CD4-positive, alpha-beta memory T cell (primary cell): ENCODE measurements at places on chromosomes 6 and 20.
A peak's percentile ranks its signal among the peaks of the same experiment; 100 is the strongest.

DNA sequence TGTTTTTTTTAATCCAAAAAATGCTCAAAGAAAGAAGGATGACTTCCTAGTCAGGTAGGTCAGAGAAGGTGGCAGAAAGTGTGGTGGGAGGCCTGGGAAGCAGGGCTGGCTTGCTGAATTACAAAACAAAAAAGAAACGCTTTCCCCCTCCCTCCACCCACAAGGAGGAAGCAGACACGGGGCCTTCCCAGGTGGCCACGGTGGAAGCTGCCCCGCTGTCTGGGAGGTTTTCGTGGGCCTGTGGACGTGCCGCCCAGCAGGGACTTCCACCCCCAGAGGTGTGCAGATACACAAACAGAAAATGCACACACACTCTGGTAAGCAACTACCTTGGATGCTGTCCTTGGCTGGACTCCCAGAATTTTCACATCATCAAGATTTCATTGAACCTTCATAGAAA is 198.2 kb upstream of the CDH4 start:
- DNase-seq, result no peak

GRCh38 chr6:3368685-3369084 is 88.2 kb downstream of the SLC22A23 start:
- DNase-seq, result no peak

DNA sequence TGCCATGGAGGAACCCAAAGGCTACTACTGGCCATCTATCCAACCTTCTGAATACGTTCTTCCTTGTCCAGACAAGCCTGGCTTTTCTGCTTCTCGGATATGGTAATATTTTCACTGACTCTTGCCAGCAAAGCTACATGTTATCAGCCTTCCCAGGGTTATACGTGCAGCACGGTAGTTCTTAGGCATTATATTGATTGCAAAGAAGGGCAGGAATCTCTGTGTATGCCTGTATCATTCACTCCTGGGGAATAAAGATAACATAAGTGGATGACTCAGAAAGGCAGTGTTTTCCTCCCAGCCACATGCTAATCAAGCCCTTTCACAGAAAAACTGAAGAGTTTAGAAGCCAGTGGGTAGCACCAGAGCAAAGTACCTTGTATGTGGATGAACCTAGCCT is 98.7 kb downstream of the ADGRG6 start:
- no peak for DNase-seq

DNA sequence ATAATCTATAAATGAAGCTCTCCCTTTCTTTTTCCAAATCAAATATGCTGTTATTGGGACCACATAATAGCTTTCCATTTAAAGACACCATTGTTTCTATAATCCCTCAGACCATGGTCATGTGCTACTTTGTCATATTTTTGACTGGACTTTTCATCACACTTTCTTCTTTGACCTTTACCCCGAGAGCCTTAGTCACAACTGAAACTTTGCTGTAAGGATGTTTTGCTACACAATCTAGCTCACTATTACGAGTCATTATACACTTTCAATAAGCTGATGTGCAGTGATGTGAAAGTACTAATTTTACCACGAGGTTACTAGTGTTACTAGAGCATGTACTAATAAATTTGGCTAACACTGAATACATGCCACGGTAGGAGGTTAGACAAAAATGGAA is 367.2 kb upstream of the RUNX2 start:
- no peak for DNase-seq

GRCh38 chr6:76814496-76815458 is 648.5 kb downstream of the HTR1B start:
- no peak for DNase-seq

DNA sequence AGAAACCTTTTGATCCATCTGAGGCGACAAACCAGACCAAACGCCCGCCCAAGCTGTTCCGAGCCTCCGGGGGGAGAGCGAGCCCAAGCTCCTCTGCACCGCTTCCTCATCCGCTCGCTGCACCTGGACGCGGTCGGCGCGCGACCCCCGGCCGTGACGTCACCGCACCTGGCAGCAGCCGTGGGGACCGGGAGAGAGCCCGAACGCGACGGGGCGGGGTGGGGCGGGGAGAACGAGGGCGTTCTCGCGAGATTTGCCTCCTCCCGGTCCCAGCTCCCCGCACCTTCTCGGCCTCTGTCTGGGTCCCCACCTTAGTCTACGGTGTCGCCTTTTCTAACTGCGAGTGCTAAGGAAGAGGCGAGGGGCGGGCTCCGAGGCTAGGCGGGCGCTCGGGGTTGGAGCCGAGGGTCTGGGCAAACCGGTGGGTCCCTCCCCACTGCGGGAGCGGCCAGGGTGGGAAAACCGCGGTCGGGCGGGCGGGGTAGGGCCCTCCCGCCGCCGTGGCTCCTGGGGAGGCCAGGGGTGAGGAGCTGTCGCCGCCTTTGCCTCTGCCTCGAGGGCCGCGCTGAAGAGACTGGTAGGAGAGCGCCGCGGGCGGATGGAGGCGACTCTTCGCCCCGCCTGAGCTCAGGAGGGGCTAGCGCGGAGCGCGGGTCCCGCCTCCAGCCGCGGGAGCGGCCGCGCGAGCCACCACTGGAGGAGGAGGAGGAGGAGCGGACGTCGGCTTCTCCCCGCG is at the start of gene CD2AP:
Gene CD2AP (plus strand): TSS at position 293 of the 736 bp plus-strand sequence. CDS start 456 bp downstream, outside the sequence.
- DNase-seq, result peak; percentile 90

- no peak for DNase-seq
Measured at GRCh38 chr6:25956226-25956625, 6.4 kb upstream of the TRIM38 start.

GRCh38 chr6:116887894-116888293 is 10.9 kb downstream of the RFX6 start:
- DNase-seq, result no peak

- DNase-seq, result no peak
Measured at GRCh38 chr6:19795211-19795610, 42.0 kb upstream of the ID4 start.

GRCh38 chr6:99739526-99739925 is 132.9 kb downstream of the PRDM13 start:
- DNase-seq, result no peak

GRCh38 chr20:15895560-15896084 is 677.6 kb downstream of the KIF16B start:
- DNase-seq, result no peak

DNA sequence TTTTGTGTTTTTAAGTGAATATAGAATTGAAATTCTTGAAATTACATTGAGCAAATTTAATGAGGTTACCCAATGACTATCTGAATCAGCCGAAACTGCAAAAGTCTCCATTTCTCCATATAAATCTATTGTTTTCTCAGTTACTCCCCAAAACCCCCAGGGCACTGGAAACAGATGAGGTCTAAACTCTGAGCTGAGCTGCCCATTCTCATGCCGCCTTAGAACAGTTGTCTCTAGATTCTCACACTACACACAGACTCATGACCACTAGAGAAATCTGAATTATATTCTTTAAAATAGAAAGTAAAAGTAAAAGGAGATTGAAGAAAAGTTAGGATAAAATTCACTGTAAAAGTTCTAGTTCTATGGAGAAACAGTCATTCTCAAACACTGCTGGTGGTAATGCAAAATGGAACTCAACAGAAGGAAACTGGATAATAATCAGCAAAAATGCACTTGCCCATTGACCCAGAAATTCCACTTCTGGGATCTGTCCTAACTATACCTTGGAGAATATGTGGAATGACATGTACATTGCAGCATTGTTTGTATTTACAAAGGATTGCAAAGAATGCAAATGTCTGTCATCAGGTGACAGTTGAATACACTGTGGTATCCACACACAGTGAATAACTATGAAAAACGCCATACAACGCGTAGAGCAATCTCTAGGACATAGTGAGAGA is 125.5 kb downstream of the IPCEF1 start:
- no peak for DNase-seq

DNA sequence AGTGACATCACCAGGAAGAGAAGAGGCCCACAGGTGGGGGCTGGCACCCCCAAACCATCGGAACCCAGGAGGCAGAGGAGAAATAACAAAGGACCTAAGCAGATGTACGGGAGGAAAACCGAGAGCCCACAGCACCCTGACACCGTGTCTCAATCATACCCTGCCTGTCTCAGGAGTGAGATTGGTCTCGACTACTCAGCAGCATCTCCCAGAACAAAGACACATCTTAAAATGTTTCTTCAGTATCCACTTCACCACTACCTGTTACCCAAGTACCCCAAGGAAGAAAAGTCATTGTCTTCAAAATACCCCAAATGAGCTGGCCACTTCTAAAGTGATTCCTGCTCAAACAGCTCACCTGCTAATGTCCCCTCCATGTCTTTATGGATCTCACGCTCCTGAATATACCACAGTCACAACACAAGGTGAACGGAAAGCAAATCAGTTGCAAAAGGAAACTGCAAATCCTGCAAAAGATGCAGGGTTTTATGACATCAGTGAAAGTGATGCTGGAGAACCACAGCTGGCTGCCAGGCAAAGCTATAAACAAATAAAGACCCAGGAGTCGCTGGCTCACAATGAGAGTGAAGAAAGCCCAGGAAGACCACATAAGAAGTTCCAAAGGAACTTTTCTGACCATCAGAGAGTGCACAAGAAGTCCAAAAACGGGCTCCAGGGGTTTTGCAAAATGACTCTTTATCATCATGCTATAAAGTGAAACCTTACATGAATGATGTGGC is 44.1 kb downstream of the PREX1 start:
- peak; percentile 55 for DNase-seq

- DNase-seq, result no peak
Measured at GRCh38 chr6:71529769-71530168, 241.2 kb downstream of the OGFRL1 start.

GRCh38 chr6:21907291-21907690 is 313.7 kb downstream of the SOX4 start:
- DNase-seq, result no peak

- DNase-seq, result no peak
Measured at GRCh38 chr6:37674161-37674560, 23.5 kb downstream of the MDGA1 start.

DNA sequence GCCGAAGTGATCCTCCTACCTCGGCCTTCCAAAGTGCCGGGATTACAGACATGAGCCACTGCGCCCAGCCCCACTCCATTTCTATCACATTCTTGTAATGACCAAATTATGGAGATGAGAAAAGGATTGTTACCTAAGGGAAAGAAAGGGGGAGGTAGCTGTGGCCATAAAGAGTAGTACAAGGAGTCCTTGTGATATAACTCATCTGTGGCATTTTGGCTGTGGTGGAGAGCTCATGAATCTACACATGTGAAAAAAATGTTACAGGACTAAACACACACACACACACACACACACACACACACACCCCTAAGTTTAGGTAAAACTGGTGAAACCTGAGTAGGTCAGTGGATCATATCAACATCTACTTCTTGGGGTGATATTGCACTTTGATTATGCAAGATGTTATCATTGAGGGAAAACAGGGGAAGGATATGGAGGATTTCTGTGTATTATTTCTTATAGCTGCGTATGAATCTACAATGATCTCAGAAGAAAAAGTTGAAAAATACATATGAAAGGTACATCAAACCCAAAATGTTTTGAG is 251.5 kb downstream of the TSHZ2 start:
- DNase-seq, result no peak

DNA sequence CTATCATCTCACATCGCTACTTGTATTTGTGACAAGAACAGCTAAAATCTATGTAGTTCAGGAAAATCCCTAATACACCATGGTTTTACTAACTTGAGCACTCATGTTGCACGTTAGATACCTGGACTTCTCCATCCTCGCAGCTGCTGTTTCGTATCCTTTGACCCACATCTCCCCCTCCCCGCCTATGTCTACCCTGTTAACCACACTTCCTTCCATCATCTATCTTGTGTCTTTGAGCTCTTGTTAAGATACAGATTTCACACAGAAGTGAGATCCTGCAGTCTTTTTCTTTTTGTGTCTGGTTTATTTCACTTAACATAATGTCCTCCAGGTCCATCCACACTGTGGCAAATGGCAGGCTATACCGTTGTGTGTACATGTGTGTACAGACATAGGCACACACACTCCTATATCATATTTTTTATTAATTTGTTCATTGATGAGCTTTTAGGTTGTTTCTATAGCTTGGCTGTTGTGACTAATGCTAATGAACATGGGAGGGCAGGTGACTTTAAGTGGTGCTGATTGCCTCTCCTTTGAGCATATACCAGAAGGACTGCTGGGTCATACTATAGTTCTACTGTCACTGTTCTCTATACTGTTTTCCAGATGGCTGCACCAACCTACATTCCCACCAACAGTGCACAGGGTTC is 117.8 kb downstream of the WDR27 start:
- peak; percentile 16 for DNase-seq

DNA sequence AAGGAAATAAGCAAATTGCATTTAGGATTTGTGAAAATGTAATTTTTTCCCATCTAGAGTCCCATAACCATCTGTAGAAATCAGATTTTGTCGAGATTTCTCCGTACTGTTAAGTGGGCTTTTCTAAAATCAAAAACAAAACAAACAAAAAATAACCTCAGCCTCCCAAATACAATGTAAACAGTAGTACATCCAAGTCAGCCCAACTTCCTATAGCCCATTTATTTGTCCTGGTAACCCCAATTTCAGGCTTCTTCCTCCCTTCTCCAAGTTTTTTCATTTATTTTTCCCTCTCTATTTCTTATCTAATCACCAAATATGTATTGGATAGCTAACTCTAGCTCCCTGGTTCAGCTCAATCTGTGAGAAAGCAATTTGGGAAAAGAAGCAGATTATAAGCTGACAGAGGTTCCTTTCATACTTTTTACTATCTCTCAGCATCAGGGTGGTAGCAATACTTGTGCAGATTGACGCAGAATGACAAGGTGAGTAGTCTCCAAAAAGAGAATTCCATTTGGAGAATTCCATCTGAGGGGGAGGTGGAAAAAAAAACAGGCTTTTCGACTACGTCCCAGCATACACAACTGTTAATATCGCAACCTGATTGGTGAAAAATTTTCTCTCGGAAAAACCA is 132.6 kb upstream of the BTN3A2 start:
- no peak for DNase-seq

- no peak for DNase-seq
Measured at GRCh38 chr6:125810445-125810844, 19.7 kb downstream of the NCOA7 start.

- DNase-seq, result no peak
Measured at GRCh38 chr20:19560881-19561480, 197.1 kb upstream of the RIN2 start.

DNA sequence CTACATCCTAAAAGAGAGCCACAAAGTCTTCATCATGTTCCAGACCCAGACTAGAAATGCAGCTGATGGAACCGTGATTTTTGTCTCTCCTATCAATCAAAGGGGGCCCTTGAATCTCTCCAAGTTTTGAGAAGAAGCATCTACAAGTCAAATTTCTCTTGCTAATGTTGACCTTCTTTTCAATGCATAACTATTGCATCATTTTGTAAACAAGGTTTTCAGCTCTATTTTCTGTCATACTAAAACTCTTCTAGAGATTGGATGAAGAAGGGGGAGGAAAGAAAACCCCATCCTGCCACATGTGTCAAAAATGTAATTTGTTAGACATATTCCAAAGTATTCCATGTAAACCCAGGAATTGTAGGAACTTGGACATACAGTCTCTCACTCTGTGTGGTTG is 169.2 kb downstream of the LMBRD1 start:
- DNase-seq, result no peak
